ENCODE measurements at places on chromosomes 12 and 14.

DNA sequence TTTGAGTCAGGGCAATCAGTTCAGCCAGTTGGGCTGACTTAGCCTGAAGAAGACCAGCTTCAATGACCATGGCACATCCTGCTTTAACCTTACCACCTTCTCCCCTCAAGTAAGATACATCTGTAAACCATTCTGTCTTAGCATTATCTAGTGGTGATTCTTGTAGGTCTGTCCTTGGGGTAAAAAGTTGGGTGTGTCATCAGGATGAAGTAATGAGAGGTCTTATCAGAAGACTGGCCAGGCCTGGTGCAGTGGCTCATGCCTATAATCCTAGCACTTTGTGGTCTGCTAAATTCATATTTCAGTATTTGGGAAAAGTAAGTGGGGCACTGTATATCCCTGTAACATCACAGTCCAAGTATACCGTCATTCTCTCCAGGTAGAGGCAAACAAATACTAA, 19.1 kb downstream of the SINHCAF start:
- DNase-seq = no peak

- DNase-seq = no peak
Measured at GRCh38 chr14:61177279-61178225, 103.6 kb downstream of the TMEM30B start.

GRCh38 chr12:108082485-108082884, 46.6 kb upstream of the WSCD2 start:
- DNase-seq = no peak

DNA sequence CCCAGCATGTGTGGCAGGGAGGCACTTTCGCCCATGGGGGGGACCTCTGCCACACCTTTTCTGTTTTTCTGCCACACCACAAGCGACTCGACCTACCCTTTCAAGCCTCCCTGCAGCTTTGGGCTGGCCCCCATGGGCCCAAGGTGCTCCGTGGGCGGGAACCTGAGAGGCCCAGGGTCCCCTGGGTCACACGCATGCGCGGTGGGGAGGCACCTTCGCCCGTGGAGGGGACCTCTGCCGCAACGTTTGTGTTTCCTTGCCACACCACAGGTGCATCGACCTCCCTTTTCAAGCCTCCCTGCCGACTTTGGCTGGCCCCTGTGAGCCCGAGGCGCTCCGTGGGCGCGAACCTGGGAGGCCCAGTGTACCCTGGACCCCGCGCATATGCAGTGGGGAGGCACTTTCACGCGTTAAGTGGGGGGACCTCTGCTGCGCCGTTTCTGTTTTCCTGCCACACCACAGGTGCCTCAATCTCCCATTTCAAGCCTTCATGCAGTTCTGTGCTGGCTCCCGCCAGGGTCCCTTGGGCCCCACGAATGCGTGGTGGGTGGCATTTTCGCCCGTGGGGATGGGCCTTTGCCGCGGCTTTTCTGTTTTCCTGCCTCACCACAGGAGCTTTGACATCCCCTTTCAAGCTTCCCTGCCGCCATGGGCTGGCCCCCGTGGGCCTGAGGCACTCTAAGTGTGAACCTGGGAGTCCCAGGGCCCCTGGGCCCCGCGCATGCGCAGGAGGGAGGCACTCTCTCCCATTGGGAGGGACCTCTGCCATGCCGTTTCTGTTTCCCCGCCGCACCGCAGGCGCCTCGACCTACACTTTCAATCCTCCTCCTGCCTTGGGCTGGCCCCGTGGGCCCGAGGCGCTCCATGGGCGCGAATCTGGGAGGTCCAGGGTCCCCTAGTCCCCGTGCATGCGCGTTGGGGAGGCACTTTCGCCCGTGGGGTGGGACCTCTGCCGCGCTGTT, 332.2 kb downstream of the ALG10 start:
- no peak for DNase-seq

DNA sequence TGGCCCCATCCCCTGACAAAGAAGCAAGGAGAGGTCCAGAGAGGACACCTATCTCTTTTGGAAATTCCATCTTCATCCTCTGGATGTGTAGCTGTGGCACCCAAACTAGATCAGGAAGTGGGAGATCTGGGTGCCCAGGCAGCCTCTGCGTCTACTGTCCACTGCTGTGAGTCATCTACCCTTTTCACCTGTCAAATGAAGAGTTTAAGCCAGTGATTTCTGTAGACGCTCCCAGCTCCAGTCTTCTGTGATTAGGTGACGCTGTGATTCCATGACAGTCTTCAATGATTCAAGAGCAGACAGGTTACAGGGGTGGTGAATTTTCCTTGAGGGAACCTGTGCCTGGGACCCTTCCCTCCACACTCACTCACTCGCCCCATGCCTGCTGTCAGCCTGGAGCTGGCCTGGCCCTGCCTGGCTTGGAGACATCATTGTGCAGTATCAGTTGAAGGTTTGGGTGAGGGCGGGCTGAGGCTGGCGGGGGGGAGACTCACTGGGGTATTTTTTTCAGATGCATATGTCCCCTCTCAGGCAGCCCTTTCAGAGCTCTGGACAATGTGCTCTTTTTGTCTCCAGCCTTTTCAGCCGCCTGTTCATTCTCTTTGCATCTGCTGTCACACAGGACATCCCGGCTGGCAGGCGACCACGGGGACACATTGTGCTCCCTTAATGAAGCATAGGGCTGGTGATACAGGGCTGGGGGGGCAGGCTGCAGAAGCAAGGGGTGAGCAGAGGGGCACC, 56.8 kb upstream of the PARP11 start:
- no peak for DNase-seq

GRCh38 chr12:79183003-79183402, 318.4 kb downstream of the SYT1 start:
- DNase-seq = no peak

GRCh38 chr12:57893431-57894353, 47.2 kb upstream of the CTDSP2 start:
- peak; percentile 93 for DNase-seq

DNA sequence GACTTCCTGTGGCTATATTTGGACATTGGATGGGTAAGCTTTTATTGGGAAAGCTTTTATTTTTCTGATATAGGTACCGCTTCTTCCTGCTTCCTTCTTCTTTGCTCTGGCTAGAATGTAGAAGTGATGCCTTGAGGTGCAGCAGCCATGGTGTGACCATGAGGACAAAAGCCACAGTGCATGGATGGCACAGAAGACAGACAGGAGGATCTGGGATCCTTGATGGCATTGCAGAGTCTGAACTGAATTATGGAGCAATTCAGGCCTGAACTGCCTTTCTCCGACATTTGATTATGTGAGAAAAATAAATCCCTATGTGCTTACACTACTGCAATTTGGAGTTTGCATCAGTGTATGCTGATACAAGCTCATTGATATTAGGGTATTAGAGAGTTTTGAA, 191.3 kb upstream of the CRY1 start:
- no peak for DNase-seq

GRCh38 chr14:38900887-38901286, 202.1 kb downstream of the SEC23A start:
- DNase-seq = no peak

DNA sequence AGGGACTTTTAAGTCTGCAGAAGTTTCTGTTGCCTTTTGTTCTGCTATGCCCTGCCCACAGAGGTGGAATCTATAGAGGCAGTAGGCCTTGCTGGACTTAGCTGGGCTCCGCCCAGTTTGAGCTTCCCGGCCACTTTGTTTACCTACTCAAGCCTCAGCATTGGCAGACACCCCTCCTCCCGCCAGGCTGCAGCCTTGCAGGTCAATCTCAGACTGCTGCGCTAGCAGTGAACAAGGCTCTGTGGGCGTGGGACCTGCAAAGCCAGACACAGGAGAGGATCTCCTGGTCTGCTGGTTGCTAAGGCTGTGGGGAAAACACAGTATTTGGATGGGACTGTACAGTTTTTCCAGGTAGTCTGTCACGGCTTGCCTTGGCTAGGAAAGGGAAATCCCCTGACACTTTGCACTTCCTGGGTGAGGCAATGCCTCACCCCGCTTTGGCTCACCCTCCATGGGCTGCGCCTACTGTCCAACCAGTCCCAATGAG, 43.7 kb downstream of the CCDC59 start:
- no peak for DNase-seq

DNA sequence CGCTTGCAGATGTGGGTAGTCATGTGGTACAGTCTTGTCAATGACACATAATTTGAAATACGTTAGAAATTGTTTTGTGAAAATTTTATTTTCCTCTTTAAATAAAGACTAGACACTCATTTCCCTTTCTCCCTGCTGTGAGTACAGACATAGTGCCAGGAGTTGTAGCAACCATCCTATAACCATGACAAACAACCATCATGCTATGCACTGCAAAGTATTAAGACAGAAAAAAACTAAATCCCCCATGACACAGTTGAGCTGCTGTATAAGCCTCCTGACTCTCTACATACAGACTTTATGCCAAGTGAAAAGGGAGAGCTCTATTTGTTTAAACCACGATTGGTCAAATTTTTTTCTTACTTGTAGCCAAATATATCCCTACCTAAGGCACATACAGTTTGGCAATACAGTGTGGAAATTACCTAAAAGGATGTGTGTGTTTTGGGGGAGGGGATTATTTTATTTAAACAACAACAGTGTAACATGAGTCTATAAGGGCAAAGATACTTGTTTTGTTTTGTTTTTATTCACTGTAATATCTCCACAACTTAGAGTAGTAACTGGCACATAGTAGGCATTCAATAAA, 45.0 kb upstream of the KRR1 start:
- DNase-seq = no peak

- DNase-seq = no peak
Measured at GRCh38 chr12:41055875-41056577, 132.1 kb upstream of the PDZRN4 start.

- no peak for DNase-seq
Measured at GRCh38 chr12:28603801-28604200, 413.5 kb downstream of the CCDC91 start.

All from Right ventricle myocardium inferior (tissue), 1 donor.